NCI-H82 (cell line): ENCODE measurements at places on chromosomes 11 and 22.

- DNase-seq: peak; percentile 13
Measured at GRCh38 chr22:25892678-25893077, 150.7 kb downstream of the MYO18B start.

- DNase-seq: no peak
Measured at GRCh38 chr11:79013509-79013908, 427.3 kb downstream of the TENM4 start.

DNA sequence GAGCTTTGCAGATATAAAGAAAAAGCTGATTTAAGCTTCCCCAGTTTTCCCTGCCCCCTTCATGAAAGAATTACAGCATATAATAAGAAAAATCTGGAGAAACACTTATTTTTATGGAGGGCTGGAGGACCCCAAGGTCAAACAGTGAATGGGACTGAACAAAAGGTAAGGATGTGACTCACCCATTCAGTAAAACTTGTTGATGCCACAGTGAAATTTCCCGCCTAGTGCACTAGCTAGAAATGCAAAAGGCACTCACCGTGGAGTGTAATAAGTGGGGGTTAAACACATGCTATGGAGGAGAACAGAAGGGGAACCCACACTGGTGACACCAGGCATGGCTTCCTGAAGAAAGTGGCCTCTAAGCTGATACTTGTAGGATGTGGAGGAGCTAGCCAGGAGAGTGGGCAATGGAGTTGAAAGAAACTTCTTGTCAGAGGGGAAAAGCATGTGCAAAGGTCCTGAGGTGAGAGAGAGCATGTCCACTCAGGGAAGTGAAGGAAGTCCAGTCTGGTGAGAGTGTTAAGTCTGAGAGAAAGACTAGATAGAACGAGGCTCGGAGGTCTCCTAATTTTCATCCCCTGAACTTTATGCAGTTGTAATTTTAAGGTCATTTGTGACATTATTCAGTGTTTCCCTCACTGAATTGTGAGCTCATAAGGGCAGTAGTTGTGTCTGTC is 77.1 kb downstream of the MIAT start:
- DNase-seq: no peak

DNA sequence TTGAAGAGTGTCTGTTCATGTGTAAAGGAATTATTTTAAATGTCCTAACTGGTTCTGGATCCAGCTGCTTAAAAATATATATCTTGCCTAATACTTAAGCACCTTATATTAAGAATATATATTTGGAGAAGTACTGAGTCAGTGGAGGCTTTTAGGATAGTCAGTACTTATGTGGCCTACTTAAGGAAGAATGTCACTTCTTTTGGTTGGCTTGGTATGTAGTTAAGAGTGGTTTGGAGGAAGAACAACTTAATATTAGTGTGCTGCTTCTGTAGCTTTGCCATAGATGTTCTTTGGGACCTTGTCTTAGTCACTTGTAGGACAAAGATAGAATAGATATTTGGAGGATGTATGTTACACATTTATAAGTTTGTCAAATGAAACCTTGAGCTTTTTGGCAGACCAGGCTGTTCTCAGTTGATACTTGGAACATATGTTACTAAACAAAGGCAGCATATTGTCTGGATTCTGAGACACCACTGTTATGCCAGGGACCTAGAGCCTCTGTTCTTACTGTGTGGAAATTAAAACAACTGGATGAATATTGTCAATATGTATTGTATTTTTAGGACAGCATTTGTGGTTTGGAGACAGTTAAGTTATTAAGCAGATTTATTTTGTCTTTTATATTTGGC is 4.9 kb downstream of the HIPK3 start:
- peak; percentile 38 for DNase-seq
